ENCODE measurements at places on chromosomes 5 and 9.

- DNase-seq = no peak
These were observed 518 bp downstream of the LOX start for GRCh38 chr5:122077366-122078115.

DNA sequence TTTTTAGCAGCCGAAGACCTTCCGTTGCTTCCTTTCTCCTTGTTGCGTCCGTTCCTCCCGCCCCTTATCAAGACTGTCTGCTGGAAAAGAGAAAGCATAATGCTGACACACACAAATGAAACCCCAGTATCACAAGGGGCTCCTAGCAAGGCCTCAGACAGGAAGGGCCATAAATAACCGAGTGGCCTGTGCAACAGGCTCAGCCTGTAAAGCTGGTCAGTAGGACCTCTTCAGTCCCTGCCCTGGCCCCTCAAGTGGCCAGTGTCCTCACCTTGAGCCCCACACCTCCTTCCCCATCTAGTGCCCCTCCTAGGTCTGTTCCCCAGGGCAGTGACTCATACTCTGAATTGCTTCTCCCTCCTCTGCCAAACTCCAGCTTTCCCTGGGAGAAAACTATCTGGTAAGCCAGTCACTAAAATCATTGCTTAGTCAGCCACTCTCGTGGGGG, 174.6 kb upstream of the IL12B start:
- DNase-seq = no peak

DNA sequence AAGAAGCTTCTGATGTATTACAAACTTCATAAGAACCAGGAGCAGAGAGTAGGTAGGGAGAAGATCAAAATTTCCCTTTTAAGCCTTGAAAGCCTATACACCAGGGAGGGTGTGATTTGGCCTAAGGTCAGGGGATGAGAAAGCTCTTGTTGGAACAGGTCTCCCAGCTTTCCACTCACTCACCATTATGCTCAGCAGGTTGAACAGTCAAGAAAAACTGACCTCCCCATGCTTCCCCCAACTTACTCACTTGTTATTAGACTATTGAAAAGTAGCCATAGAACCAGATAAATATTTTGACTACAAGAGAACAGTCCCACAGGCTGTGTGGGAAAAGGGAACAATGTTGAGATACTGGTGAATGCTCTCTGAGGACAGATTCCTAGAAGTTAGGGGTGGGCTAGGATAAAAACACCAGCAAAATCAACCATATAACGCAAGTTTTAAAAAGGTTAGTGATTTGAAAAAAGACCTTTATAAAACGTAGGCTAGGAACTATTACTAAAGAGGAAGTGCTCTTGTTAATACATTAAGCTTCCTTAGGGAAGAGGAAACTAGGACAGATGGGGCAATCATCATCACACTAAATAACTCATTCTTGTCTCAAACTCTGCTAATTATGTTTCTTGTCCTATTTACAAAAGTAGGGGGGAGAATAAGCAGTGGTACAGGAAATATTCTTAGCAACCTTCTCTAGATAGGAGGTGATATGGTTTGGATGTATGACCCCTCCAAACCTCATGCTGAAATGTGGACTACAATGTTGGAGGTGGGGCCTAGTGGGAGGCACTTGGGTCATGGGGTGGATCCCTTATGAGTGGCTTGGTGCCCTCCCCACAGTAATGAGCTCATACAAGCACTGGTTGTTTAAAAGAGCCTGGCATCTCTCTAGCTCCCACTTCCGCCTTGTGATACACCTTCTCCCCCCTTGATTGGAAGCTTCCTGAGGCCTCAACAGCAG, 31.0 kb downstream of the PCDHGC5 start:
- no peak for DNase-seq

GRCh38 chr9:18447131-18447530, 26.8 kb upstream of the ADAMTSL1 start:
- no peak for DNase-seq

GRCh38 chr5:170497311-170498038, 6.3 kb upstream of the KCNIP1 start:
- no peak for DNase-seq

DNA sequence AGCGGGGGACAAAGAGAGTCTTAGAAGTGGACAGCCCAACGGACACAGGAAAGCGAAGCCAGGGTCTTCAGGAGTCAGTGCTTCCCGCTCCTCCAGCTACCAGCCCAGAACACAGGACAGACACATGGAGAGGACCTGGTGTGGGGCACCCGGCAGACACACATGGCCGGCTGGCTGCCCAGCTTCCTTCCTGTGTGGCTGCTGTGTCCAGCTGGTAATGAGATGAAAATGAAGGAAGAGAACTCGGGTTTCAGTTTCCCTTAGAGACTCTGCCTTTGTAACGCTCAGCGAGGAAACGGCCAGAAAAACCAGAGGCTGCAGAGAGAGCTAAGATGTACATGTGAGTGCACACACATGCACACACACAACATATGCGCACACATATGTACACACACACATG, 87.5 kb downstream of the SECISBP2 start:
- no peak for DNase-seq

DNA sequence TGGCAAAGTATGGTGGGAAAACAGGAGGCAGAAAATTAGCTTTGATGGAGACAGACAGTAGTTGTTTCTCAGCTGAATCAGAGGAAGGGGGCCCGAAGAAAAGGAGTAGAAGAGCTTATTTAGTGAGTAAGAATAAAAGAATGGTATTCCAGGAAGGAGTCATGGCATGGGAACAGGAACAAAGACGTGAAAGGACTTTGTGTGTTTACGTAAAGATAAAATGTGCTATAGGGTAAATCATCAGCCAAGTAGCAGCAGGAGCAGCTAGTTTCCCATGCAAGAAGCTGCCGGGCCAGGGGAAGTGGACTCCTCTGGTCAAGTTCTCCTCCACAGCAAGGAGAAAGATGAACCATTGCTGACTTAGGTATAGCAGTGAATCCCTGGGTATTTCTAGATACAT, 454.5 kb downstream of the HINT1 start:
- DNase-seq = no peak

DNA sequence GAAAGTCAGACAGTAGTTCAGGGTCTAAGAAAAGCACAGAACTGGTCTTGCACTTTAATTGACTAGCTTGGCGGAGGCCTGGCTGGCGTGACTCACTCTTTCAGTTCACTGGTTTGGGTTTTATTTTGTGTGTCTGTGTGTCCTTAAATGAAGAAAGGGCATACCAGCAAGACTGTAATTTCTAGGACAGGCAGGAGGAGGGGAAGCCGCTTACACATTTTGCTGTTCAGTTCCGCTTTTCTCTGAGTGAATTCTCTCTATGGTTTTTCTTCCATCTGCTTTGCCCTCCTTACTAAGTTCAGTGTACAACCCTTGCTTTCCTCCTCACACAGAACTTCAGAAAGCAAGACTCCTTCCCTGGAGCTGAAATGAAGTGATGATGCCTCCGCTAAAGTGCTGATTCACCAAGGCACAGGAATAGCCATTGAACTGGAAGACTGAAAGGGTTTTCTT, 150.8 kb downstream of the MEF2C start:
- DNase-seq = no peak

GRCh38 chr5:148927307-148927946, 101.0 kb downstream of the ADRB2 start:
- no peak for DNase-seq

DNA sequence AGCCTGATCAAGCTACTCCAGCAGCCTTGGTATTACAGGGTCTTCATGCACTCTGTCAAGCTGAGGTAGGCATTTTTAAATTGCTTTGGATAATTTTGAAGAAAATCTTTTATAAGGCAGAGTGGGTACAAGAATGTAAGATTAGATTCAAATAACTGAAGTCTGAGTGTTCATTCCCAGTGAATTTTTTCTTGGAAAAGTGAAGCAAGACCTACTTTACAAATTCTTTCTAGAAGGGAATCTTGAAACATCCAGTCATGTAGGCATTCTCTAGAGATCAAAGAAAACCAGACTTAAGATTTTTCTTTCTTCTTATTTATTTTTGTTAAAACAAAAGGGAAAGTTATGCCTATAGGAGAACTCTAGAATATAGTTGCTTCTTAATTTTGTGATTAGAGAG, 139.0 kb downstream of the FOCAD start:
- no peak for DNase-seq

DNA sequence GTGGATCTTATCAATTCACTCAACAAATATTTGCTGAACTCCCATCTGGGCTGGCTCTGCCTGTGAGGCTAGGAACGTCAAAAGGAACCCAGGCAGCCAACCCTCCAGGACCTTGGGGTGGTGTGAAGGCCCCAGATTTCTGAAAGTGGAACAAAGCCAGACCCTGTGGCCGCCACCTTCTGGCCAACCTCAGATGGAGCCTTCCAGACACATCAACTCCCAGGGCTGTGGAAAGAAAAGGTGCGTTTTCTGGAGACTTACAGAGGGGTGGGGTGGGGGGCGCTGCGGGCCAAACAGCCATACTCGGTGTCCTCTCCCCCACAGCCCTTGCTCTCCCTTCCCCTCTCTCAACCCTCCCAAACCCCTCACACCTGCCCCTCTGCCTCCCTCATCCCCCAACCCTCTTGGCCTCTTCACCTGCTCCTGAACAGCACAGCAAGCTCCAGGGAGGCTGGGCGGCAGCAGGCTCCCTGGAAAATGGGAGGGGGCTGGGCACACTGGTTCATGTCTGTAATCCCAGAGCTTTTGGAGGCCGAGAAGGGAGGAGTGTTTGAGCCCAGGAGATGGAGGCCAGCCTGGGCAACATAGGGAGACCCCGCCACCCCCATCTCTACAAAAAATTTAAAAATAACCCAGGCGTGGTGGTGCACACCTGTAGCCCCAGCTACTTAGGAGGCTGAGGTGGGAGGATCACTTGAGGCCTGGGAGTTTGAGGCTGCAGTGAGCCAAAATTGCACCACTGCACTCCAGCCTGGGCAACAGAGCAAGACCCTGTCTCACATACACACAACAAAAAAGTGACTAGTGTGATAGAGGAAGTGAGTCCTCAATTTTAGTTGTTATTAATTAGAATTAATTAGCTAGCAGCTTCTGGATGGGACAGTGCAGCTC, 45.0 kb upstream of the PRRC2B start:
- no peak for DNase-seq

DNA sequence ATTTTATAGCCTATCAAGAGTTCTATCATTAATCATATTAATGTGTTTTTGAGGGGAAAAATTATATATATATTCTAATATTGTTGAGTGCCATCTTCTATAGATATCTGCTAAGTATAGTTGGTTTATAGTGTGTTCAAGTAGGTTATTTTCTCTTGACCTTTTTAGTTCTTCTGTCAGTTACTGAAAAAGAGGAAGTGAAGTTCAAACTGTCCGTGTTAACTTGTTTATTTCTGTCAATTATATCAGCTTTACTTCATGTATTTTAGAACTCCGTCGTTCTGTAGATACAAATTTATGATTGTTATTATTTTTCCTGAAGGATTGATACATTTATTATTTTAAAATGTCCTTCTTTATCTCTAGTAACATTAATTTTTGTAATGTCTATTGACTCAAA, 1209.1 kb downstream of the CDH12 start:
- DNase-seq = no peak

GRCh38 chr9:88528080-88528790, 6.7 kb upstream of the NXNL2 start:
- DNase-seq = no peak

- no peak for DNase-seq
These were observed 72.2 kb upstream of the FAM169A start for GRCh38 chr5:74938250-74938933.

GRCh38 chr5:96761618-96762017, 46.1 kb downstream of the ERAP1 start:
- DNase-seq = no peak

DNA sequence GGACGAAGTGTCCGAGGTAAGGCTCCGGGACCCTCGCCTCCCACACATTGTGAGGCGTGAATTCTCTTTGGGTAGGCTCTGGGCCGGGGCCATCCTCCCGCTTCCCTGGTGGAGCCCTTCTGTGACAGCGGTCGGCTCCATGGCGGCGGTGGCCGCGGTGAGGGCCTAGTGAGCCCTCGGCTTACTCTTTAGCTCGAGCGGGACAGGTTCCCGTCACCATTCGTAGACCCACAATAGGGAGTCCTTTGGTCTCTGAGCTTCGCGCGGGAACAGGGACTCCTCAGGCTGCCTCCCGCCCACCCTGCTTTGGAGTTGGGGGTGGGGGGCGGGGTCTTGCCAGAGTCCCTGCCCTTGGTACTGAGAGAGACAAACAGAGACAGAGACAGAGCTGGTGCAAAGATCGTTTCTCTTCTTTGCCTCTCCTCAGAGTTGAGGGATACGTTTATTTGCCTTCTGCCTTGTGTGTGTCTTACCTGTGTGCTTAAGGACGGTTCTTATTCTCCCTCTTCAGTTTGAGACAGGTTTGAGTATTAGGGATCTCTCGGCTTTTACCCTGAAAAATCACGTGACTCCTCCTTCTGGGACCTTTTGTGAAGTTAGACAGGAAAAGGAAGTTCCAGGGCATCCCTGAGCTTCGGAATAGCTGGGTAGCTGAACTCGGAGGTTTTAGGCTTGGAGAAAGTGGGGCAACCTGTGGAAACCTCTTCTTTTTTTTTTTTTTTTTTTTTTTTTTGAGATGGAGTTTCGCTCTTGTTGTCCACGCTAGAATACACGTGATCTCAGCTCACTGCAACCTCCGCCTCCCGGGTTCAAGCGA, 833 bp downstream of the ANKHD1 start:
- peak; percentile 16 for DNase-seq

DNA sequence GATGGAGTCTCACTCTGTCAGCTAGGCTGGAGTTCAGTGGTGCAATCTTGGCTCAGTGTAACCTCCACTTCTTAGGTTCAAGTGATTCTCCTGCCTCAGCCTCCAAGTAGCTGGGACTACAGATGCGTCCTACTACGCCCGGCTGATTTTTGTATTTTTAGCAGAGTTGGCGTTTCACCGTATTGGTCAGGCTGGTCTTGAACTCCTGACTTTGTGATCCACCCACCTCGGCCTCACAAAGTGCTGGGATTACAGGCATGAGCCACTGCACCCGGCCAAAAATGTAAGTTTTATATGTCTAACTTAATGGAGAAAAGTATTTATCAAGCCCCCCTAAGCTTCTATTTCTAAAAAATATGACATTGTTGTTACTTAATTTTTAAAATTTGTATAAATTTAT, 98.2 kb upstream of the RIOK2 start:
- DNase-seq = no peak

DNA sequence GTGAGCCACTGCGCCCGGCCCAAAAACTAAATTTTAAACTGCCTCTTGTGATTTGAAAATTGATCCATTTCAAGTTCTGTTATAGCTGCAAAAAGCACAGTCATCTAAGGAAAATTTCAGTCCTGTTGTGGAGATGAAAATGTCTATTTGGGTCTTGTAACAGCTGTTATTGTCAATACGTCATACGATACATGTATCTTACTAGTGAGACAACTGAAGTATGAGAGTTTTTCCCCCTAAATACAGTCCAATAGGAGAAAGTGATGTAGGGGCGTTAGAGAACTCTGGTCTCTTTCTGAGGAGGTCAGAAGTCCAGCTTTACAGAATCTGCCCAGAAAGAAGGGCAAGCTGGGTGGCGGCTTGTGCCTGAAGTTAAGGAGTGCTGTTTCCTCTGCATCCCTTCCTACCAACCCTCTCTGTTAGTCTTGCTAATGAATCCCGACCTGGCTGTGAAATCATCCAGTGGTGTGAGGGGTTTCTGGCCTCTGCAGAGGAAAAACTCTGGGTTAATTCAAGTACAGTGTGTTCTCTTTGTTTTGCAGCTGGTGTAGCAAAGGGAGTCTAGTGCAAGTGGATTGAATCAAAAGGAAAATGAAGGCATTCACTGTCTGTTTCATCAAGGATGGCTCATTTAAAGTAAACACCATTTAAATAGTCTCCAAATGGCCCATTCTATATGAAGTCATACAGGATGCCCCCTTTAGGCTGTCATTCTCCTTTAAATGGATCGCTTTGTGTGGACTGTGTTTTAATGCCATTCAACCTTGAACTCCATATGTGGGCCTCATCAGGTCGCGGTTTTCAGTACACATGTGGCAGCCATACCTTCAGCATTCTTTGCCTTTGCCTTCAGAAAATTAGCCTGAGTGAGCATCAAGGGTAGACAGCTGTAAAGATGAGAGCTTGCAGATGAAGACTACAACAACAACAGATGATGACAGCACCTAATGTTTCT, 59.0 kb downstream of the AOPEP start:
- no peak for DNase-seq

Data from activated CD4-positive, alpha-beta T cell treated with anti-CD3 and anti-CD28 coated beads, Interleukin-2, amount 50 U/mL, for 24 hours (primary cell).